ENCODE measurements at places on chromosomes 1 and 21.

GRCh38 chr1:156488566-156489165, 11.9 kb downstream of the MEF2D start:
- DNase-seq, result no peak

DNA sequence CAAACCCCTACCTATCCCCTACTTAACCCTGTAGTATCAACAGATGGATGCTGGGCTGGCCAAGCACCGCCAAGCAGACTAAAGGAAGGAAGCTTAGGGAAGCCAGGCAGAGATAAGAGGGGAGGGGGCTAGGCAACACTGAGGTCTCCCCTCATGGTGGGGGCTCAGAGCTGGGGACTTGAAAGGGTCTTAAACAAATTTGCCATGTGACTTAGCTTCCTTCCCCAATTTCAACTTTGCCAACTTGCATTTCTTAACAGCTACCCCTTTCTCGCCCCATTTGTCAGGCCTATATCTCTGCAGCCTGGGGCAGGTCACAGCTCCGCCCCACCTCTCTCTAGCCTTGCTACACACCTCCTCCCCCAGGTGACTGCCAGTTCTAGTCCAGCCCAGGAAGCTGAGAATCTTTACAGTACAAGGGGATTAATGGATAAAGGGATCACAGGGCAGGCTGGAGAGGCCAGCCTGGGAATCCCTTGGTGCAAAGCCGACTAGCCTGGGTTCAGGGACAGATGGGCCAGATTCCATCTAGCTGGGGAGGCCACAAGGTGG, 3.4 kb downstream of the KIF21B start:
- DNase-seq, result no peak

- no peak for DNase-seq
Observed at GRCh38 chr21:40531431-40532110, 315.4 kb downstream of the DSCAM start.

GRCh38 chr1:167258858-167259257, 38.2 kb downstream of the POU2F1 start:
- no peak for DNase-seq

- DNase-seq, result peak; percentile 79
Observed at GRCh38 chr1:53196485-53197290, at the start of gene CPT2. Gene CPT2, plus strand, starts transcription at chr1:53196824. Its CDS starts 120 bp downstream, at chr1:53196944.

DNA sequence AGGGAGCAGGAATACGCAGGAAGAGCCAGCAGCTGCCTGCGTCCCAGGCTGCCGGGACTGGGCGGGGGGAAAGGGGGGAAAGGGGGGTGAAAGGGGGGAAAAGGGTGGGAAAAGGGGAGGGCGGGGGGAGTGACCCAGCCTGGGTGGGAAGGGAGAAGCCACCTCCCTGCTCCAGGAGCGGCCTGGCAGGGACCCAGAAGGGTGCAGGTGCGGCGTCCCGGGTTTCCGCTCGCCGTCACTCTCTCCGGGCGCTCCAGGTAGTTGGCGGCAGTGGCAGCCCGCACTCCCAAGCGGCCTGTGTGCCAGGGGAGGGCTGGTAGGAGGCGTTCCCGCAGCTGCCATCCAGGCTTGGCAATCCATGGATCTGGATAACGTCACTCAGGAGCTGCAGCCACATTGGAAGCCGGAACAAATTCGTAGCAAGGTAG, 141.0 kb upstream of the NGF start:
- no peak for DNase-seq

DNA sequence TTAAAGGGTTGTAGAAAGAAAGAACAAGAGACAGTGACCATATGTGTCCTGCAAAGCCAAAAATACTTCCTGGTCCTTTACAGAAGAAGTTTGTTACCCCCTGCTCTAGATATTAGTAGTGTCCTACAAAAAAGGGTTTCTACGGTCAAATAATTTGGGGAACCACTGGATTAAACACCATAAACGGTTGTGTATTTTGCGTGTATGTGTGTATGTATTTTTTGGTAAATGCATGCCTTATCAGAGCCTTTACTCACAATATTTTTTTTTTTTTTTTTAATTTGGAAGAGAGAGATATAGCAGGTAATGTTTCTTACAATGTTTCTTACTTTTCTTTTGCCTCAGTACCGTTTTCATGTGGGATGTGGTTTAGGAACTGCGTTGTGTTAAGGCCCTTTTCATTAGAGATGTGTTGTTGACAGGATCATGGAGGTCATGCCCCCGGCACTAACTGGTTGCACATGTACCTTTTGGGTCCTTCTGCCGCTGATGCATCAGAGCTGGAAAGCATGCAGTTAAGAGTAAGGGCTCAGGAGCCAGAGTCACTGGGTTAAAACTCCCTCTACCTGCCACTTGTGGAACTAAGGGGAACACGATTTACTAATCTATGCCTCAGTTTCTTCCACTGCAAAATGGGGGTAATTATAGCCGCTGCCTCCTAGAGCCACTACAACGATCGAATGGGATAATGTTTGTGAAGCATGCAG, 234.6 kb upstream of the KAZN start:
- DNase-seq, result no peak

- DNase-seq, result no peak
Observed at GRCh38 chr1:200493344-200493743, 83.5 kb upstream of the ZNF281 start.

DNA sequence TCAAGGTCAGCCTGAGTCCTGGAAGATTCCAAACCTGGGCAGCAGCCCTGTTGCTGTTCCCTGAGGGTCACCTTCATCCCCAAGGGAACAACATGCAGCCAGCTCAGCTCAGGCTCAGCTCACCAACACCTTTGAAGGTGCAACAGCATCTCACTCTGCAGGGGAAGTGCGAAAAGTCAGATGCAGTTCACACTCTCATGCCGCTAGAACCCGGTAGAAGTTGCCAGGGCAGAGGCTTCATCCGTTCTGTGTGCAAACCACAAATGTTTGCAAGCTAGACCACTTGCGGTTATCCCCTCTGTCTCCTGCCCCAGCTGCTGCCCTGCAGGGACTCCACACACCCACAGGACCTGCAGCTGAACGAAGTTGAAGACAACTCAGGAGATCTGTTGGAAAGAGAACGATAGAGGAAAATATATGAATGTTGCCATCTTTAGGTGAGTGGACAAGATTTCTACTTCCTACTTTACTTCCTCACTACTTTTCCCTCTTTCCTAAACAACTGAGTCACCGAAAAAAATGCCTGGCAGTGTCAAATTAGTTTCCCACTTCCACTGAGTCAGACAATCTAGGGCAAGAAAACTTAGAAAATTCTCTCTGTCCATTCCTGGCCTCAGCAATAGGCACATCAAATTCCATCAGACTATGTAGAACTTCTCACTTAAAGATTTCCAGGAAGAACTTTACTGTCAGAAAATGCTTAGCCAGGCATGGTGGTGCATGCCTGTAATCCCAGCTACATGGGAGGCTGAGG, 1.8 kb upstream of the FCRL6 start:
- DNase-seq, result peak; percentile 9

GRCh38 chr1:82867781-82868180, 1067.0 kb downstream of the ADGRL2 start:
- DNase-seq, result no peak

DNA sequence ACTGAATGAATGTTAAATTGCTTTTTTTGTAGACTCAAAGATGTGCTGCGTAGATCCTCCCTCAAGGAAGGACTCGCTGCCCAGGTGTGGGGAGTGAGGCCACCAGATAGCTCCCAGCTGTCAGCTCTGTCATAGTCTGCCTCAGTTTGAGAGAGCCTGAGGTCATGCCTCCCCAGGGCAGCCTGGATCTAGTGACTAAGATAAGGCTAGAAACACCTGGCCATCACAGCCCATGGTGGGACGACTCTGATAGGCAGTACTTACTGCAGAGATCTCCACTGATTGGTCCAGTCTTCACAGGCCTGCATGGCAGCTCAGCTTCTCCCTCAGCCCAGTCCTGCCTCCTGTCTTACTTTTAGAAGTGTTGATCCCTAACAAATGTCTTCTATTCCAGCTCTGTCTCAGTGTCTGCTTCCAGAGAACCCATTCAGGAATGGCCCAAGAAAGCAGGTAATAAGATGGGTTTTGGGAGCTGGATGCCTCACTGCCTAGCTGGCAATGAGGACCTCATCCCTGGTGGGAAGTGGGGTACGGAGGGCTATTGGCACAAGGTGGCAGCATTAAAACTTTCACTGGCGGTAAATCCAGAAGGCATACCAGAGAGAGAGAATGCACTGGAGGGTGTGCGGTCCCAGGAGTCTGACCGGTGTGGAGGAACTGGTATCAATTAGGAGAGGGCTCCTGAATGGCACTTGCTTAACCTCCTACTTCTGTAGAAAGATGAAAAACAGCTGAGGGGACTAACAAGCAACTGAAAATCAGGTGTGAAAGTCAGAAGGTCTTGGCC, 55.3 kb upstream of the GPR37L1 start:
- DNase-seq, result no peak

DNA sequence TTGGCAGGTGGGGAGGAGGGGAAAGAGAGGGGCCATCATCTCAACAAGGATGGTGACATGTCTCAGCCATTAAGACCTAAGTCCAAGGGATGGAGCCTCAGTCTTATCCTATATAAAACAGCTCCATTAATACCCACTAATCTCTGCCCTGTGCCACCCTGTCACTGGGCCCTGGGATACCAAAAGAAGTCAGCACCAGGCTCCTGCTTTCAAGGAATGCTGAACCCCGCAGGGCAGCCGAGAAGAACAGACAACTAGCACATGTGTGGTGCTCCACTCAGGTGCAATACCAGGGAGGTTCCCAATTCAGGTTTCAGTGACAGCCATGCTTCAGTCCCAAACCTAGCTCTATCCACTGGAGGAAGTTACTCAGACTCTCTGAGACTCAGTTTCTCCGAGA, 128.4 kb downstream of the GRIK3 start:
- DNase-seq, result no peak

- DNase-seq, result no peak
Observed at GRCh38 chr21:35399002-35399530, 350.0 kb upstream of the RUNX1 start.

DNA sequence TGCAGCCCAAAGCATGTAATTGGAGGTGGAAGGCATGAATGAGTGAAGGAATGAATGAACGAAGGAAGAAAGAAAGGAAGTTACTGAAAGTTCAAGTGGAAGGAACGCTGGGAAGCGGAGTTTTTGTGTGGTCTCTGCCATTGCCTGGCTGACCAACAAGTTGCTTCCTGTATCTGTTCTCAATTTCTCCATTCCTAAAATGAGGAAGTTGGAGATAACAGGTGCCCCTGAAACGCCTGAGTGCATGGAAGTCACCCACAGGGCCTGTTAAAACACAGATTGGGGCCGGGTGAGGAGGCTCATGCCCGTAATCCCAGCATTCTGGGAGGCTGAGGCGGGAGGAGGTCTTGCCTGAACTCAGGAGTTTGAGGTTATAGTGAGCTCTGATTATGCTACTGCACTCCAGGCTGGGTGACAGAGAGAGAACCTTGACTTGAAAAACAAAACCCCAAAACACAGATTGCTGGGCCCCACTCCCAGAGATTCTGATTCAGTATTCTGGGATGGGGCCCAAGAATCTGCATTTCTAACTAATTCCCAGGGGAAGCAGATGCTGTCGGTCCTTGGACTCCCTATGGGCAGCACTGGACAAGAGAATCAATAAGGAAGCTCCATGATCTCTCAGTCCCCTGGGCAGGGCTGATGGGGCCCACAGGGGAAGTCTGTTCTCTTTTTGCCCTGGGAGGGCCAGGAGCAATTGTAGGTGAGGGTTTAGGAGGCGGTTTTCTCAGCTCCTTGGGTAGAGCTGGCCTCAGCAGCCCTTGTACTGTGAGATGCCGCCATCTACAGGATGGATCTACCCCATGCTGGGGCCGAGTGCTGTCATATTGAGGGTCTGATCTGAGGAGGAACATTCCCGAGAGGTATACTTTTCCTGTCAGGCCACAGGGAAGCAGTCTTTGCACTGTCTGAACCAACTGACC, 3.3 kb upstream of the CNR2 start:
- DNase-seq, result peak; percentile 38

GRCh38 chr1:89286549-89287180, 14.0 kb upstream of the GBP5 start:
- no peak for DNase-seq

DNA sequence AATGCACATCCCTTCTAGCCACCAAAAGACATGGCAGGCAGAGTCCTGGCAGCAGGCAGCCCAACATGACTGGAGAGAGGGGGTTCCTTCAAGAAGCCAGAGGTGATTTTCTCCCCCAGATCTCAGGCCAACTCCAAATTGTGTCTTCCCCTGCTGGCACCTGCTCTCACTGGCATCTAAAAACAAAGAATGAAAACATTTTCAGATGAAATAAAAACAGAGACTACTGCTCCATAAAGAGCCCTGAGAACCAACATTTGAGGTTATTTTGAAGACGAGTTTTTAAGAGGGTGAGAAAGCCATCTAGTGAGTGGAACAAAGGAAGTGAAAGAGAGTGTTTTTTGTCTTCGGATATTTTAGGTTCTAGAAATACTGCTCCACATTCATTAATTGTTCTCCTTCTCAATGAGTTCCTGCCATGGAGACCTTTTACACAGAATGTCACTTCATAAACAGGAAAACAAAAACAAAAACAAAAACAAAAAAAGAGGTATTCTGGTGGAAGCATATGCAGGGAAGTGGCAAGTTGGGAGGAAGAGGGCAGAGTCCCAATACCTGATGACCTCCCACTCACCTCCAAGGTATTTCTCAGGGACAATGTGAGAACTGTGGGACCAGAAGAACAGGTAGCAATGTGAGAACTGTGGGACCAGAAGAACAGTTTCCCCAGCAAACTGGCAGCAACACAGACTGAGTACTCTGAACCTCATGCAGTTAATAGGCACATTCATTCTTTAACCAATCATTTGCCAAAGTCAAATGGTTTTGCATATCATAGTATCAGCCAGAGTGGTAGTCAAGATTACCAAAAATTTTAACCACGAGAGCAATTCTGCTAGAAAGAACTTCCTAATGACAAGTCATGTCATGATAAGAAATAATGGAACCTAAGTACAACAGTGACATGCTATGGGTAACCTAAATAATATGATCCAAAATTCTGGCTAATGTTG, 50.0 kb downstream of the KIAA0319L start:
- DNase-seq, result no peak

DNA sequence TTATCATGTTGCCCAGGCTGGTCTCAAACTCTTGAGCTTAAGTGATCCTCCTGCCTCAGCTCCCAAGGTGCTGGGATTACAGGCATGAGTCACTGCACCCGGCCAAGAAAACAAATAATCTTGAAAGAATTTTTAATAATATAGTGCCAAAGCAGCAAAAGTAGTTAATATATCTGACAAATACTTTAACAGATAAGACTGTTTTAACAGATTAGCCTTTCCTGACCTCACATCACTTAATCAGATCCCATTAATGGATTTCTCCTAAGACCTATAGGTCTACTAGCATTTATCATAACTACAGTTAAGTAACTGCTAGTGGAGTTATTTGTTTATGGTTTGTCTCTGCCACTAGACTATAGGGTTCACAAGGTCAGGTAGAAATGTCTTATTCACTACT, 61.1 kb upstream of the HP1BP3 start:
- DNase-seq, result no peak

DNA sequence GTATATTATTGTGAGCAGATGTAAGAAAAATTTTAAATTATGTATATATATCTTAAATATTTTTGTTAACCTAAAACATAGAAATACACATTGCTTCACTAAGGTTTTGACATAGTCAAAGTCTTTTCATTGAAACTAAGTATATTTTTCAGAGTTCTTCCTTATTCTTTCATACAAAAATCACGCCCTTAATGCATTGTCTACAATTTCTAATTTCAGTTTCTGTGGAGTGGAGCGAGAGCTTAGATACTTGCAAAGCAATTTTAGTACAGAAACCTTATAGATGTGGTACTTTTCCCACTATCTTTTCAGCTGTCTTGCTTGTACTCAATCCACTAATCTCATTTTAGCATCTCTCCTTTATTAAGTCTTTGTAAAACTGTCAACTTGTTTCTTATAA, 63.2 kb downstream of the CD58 start:
- no peak for DNase-seq

Data from activated CD4-positive, alpha-beta T cell treated with anti-CD3 and anti-CD28 coated beads for 1 hour (primary cell).